ELR (cell line): ENCODE measurements at places on chromosomes 12 and 14.

DNA sequence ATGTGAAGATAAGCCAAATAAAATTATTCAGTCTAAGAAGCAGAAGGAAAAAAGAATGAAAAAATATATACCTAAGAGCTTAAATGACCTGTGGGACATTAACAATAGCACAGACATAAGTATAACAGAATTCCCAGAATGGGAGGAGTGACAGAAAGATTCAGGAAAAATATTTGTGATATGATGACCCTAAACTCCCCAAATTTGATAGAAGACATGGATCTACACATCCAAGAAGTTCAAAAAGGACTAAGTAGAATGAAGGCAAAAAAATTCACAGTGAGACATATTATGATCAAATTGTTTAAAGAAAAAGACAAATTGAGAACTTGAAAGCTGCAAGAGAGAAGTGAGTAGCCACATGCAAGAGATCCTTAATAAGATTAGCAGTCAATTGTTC lies 211.4 kb upstream of the OR4E1 start:
- DNase-seq = no peak

- peak; percentile 22 for DNase-seq
Observed at GRCh38 chr14:89399594-89400068, 17.4 kb downstream of the FOXN3 start.

DNA sequence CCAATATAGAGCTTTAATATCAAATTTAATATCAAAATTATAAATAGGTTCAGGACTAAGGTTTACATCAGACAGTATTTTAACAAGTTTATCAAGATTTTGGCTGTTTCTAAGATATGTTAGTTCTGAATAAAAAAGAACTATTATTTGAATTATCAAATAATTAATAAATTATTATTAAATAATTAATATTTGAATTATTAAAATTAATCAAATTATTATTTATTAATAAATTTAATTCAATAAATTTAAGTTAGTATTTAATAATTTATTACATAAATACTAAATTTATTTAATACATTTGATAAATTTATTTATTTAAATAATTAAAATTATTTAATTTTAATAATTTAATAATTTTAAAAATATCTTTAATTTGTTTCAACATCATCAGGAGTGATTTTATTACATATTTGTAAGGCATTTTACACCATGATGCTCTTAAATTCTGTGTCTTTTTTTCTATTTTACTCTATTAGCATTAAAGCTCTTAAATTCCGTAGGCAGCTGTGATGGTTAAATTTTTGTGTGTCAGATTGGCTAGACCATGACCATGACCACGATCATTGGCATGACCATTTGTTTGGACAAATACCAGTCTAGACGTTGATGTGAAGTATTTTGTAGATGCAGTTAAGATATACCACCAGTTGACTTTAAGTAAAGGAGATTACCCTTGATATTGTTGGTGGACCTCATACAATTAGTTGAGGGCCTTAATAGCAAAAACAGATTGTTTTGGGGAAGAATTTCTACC lies 82.6 kb downstream of the BBS10 start:
- peak; percentile 42 for DNase-seq

DNA sequence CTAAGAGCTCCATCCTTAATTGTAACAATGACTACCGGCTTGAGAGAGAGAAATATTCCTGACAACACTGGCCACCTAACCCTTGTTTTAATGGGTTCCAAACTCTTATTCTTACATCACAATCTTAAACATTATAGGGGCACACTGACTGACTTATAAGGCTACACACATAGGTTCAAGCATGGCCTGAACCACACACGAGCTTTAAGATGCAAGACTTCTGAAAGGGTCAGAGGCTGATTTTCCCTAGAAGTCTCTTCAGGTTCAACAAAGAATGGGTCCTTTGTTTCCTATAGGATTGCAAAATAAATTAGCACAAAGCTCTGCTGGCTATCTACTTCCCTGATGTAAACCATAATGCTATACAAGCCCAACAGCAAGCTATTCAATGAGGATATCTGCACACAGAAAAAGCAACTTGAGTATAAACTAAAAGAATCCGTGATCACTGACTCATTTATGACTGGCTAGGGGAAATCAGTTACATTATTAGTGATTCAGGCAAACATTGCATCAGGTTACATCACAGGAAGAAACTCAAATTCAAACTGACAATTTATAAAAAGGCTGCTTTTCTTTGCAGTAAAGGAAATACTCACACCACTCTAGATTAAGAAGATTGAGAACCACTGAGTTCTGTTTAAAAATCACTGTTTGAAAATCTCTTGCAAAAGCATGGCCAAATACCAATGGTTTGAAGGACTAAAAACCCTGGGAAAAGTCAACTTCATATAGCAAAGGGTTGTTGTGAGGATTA lies 8.5 kb downstream of the BTG1 start:
- DNase-seq = peak; percentile 94

- DNase-seq = no peak
Observed at GRCh38 chr14:82159624-82160023, 626.0 kb upstream of the SEL1L start.

DNA sequence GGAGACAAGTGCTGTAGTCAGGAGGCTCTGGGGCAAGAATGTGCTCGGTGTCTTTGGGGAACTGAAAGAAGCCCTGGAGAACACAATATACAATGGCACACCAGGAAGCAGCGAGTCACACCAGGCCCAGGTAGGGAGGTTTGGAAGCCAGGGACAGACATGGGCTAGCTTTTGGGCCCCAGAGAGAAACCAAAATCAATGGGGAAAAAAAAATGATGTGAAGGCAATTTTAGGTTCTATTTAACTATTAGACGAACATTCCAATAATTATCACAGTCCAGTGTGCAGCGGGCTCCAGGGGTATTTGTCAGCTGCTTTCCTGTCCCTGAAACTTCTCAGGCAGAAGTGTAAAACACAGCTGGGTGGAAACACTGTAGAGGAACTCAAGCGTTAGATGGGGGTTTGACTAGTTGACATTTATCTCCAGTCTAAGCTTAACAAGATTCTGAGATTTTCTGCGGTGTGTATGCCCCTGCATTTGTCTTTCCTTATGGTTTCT lies 21.8 kb upstream of the EGLN3 start:
- DNase-seq = no peak

DNA sequence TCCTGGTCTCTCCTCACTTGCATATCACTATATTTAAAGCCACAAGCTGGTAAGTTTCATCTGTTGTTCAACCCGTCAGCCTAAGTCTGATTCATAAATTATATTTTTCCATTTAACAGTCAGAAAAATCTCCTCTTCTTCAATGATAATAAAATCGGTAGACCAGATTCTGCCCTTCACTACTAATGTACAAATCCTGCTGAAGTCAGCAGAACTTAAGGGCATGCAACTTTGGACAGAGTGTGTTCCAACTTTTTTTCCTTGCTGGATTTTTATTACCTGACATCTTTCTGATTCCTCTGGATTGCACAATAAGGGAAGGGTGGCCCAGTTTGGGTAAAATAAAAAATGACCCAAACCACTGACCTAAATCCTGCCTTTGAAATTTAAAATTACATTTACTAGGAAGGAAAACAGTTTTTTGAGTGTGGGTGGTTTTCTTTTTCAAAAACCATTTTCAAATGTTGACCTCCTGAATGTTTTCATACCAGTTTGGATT lies 125.4 kb upstream of the DIO2 start:
- DNase-seq = no peak

DNA sequence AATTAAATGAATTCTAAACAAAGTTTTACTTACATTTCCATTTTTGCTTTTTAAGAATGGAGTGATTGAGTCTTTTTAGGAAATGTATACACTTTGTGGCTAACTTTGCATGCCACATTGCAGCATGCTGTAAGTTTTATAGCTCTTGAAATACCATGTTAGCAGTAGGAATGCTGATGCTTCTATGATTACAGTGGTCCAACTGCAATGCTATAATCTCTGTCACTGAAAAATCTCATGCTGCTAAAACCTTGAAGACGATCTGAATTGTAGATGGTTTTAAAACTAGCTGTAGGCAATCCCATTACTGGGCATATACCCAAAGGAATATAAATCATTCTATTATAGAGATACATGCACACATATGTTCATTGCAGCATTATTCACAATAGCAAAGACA lies 127.6 kb downstream of the WIF1 start:
- no peak for DNase-seq
